ENCODE measurements at places on chromosomes 7 and 10.

DNA sequence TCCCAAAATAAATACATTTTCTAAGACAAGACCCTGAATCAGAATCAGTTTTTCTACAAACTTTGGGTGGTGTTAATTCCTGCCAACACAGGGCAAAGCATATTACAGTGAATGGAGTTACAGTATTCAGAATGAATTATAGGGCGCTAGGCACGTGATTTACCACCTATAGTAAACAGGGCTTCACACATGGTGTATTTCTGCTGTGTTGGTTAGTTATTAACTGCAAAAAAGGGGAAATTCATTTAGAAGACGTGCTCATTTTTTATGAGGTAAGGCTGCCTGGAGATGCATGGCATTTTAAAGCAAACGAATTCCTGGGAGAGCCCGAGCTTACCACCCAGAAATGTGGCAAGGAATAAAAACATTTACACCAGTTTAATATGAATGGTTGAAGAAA is 393.8 kb downstream of the LRMDA start:
- DNase-seq, result no peak

DNA sequence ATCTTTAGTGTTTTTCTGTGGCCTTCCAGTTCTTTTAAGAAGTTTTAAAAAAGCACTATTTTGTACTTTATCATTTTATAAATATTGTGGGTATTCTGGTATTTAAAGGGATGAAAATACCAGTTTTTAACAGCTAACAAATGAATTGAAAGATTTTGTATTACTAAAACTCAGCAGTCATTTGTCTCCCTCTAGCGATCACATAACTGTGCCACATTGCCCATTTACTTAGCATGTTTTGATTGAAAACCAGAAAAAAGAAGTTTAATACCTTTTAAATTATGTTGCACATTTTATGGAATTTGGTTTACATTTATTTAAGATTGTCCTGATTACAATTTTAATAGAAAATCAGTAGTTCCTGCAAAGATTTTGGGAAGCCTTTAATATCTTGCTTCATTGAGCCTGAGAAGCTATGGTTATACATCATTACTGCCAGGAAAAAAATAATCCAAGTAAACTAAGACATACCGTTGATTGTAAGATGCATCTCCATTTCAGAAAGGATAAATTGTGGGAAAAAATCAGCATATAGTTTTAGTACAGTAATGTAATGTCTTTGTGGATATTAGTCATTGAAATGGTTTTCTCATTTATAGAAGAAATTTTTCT is 34.9 kb downstream of the TAX1BP1 start:
- no peak for DNase-seq

DNA sequence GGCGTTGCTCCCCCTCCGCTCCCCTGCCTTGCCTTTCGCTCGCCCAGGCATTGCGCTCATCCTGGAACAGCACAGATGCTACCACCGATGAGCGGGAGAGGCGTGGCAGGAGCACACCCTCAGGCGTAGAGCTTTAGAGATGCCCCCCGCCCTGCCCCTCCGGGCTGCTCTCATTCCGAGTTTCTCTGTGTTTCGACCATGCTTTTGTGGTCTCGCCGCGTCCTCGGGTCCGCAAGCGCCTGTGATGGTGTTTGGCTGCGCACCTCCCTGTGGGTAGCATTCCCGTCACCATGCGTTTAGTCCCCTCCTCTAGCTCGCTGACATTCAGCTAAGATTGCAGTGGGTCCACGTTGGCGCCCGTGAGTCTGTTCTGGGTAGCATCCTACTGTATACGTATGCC is 18.7 kb downstream of the NOM1 start:
- no peak for DNase-seq

DNA sequence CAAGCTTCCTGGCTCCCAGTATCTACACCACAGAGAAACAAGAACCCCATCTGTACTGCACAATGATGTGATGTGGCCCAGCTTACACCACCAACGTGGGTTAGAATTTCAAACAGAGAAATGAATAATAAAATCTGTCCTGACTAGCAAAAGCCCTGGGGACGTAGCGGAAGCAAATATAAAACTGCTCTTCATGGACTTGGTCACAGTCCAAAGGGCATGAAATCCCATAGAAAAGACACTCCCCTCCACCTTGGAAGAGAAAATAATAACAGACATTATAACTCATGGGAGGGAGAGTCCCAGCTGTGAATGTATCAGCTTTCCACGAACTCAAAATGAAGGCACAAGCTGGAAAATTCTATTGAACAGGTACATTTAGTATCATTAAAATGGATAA is 205.3 kb upstream of the GALNT17 start:
- DNase-seq, result no peak

DNA sequence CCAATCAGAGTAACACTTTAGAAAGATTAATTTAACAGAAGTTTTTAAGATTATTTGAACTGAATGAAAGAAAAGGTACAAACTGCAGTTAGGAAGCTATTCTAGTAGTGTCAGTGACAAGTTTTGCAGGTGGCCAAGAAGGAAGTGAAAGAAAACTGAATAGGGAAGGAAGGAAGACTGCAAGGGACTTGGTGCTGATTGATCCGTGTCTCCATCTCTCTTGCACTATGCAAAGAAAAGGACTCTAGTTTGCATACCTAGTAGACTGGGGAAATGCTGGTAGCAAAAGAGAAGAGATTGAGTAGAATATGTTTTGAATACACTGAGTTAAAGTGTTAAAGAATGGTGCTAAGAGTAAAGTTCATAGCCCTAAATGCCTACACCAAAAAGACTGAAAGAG is 33.0 kb downstream of the OR6V1 start:
- DNase-seq, result no peak

DNA sequence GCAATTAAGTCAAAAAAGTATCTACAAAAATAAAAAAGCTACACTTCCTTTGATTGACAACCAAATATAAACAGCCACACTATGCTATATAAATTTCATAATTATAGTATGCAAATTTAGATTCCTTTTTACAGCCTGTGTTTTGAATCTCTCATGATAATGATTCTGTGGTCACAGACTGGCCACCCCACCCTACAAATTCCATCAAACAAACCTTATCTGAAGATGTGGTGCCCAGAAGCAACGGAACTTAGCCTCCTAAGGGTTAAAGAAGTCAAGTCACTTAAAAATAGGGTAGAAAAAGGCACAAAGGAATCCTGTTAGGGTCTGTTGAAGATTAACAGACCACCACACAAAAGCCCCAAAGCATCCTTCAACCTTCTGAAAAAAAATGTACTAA is 351.8 kb downstream of the INHBA start:
- no peak for DNase-seq

GRCh38 chr7:108211382-108212201 is 81.4 kb upstream of the LAMB4 start:
- DNase-seq, result peak; percentile 58

- no peak for DNase-seq
Measured at GRCh38 chr10:1655367-1655766, 82.0 kb downstream of the ADARB2 start.

DNA sequence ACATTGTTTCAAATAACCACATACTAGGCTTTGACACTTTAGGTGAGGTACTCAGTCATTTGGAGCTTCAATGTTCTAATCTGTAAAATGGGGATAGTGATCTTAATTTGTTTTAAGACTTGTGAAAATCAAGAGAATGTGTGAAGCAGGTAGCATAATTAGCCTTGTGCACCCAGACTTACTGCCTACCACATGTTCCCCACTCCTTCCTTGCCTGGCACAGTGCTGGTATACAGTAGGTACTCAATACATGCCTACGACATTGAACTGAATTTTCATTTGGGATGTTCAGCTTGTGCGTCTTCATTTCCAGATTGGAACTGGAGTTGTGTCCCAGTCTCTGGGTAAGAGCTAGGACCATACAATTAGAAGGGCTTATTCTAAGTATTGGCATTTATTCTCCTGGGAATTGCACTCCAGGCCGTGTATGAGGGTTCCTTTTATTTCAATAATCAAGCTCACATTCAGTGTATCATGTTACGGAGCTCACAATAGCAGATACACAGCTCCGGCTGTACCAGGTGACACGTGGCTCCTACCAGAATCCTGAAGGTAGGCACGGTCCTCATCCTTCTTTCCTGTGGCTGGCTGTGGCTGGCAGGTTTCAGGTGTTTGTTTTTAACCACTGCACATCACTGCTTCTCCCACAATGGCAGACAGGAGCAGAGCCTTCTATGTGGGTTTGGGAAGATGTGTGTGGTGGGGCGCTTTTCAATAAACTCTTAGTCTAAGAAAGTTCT is 109.4 kb upstream of the PDCD4 start:
- no peak for DNase-seq

- DNase-seq, result no peak
Measured at GRCh38 chr10:110710621-110711020, 66.5 kb downstream of the RBM20 start.

DNA sequence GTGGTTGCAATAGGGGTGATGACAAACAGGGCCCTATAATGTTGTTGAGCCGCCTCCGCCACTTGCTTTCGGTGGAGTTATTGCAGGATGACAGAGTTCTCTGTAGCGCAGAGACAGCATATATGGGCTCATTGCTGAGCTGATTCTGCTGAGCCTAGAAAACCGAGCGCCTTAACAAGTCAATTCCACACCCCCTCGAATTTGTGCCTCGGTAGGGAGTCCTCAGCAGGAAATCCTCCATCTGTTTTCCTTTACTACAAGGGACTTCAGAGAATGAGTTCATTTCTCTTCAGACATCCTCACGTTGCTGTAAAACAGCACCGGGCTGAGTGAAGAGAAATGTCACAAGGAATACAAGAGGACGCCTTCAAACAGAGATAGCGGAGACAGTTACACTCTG is 90.7 kb upstream of the KIAA1217 start:
- no peak for DNase-seq

DNA sequence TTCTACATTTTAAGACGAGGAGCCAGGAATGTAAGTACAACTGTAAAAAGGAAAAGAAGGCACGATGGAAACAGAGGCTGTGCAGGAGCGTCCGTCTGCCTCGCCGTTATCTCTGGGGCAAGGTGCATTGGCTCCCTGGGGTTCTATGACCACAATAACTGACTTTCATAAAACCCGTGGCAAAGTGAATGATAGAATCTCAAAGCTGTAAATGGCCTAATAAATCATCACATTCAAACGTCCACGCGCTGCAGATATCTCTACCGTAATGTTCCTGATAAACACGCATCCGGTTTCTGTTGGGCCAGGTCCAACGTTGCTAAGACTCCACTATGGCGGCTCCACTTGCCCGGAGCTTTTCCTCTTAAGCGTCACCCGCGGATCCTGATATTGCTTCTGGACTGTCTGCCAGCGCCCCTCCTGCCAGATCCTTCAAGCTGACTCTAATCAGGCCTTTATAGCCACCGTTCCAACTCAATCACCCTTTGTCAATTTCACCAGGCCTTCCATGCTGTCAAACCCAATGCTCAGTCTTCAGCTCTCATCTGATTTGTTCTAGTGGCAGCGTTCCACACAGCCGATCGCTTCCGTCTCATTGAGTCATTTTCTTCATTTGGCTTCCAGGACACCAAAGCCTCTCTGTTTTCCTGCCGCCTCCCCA is 265.6 kb upstream of the FOXK1 start:
- DNase-seq, result no peak

- DNase-seq, result no peak
Measured at GRCh38 chr10:47222461-47222860, 77.5 kb upstream of the GDF10 start.

GRCh38 chr7:35519971-35520809 is 174.7 kb downstream of the HERPUD2 start:
- peak; percentile 65 for DNase-seq

- DNase-seq, result no peak
Measured at GRCh38 chr10:5424751-5425150, 12.4 kb downstream of the NET1 start.

- DNase-seq, result no peak
Measured at GRCh38 chr10:51527522-51528219, 171.7 kb downstream of the CSTF2T start.

DNA sequence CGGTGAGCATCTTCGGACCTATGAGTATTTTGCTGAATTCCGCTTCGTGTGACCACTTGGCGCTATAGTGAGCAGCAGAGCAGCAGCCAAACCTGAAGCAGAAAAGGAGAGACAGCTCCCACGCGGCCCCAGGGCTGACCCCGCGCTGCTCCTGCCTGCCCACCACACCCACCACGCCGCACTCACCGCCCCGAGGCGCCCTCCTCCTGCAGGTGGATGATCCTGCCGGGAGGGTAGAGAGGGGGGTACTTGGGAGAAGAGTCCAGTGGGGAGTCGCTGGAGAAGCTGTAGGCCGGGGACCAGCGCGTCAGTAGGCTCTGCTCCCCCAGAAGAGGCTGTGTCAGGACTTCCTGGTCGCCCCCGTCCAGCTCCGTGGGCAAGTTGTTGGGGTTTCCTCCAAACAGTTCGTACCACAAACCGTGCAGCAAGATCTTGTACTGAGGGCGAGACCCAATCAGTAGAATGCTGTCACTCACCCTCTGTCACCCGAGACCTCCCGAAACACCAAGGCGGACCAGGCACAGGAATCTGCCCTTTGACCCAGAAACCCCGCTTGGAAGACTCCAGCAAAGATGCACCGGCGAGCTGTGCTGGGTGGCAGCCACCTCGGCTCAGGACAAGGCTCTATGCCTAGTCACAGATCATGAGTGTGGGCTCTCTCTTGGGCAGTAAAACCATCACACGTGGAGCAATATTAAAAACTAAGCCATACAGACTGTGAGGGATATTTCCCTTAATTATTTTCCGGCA is 37.6 kb downstream of the DAGLB start:
- DNase-seq, result no peak

DNA sequence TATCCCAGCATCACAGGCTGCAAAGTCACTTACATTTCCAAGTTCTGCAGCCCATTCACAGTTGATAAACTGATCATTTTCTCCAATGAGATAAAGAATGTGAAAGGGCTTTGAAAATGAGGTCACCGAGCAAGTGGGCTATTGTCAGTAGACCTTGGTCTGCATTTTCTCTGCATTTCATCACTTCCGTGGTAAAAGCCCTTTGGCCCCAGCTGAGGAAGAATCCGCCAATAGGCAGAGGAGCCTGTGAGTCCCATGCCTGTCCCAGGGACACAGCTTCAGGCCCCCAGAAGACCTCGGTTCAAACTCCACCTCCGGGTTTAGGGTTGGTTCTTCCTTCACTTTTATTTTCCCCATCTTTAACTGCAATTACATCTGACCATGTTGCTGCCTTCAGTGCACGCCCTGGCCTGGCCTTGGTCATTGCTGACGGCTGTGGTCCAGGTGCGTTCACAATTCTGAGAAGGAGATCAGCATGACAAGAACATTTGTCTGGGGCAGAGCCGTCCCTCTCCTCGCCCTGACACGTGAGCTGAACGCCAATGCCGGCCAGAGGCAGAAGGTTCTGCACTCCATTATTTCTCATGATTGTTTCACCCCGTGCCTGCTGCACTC is 292.5 kb downstream of the TCERG1L start:
- DNase-seq, result no peak

- no peak for DNase-seq
Measured at GRCh38 chr10:13924040-13924725, 337.4 kb downstream of the PRPF18 start.

- DNase-seq, result no peak
Measured at GRCh38 chr7:129784783-129785684, 167.7 kb downstream of the UBE2H start.

GRCh38 chr7:41116817-41117216 is 586.1 kb downstream of the INHBA start:
- DNase-seq, result no peak

GRCh38 chr10:26739071-26739631 is 41.6 kb downstream of the PDSS1 start:
- no peak for DNase-seq

- peak; percentile 38 for DNase-seq
Measured at GRCh38 chr7:118104812-118105441, 79.0 kb upstream of the LSM8 start.

All from COR-L47 (cell line).